AG09319 (cell line): ENCODE measurements at places on chromosomes 7 and 10.
A peak's percentile ranks its signal among the peaks of the same experiment; 100 is the strongest.

DNA sequence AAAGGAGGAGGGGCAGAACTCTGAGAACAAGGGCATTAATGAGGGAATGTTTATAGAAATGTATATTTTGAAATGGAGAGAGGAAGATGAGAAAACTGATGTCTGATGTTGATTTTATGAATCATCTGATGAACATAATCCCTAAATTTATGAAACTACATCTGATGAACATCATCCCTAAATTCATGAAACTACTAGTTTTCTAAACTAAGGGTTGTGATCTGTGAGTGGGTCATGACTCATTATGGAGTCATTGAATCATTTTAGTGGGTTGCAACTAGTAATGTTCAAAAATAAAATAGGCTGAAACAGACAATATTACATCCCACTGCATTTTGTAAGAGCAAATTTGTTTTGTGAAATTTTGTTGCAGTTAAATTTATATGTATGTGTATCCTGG lies 442.6 kb upstream of the TEX47 start:
- peak; percentile 15 for DNase-seq

DNA sequence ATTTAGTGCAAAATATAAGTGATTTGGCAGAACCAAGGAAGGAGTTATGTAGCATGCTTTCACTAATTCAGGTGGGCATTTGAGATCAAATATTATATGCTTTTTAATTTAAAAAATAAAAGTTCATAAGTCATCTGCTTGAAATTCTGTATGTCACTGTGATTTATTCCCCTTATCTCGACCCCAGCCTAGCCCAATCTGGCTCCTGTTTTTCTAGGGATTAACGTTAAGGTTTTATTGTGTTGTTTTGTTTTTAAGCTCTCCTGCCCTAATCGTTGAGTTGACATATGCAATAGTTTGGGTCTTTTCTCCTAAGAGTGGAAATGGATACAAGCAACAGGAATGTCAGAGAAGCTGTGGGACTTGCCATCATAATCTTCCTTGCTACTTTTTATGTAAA lies 42.6 kb downstream of the WIPF3 start:
- no peak for DNase-seq

DNA sequence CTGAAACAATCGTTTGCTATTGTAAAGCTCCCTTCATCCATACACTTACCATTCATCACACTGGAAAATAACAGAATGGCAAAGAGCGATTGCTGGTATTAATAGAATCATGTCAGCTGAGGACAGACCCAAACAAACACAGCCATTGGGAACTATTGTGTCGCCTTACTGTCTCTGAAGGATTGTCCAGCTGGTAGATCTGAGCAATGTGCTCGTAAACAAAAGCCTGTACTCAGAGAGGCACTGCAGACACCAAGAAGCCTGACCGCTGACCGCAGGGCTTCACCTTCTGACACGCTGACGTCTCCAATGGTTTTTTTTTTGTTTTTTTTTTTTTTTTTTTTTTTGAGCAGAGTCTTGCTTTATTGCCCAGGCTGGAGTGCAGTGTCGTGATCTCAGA lies 151.0 kb upstream of the FRMD4A start:
- DNase-seq: no peak

DNA sequence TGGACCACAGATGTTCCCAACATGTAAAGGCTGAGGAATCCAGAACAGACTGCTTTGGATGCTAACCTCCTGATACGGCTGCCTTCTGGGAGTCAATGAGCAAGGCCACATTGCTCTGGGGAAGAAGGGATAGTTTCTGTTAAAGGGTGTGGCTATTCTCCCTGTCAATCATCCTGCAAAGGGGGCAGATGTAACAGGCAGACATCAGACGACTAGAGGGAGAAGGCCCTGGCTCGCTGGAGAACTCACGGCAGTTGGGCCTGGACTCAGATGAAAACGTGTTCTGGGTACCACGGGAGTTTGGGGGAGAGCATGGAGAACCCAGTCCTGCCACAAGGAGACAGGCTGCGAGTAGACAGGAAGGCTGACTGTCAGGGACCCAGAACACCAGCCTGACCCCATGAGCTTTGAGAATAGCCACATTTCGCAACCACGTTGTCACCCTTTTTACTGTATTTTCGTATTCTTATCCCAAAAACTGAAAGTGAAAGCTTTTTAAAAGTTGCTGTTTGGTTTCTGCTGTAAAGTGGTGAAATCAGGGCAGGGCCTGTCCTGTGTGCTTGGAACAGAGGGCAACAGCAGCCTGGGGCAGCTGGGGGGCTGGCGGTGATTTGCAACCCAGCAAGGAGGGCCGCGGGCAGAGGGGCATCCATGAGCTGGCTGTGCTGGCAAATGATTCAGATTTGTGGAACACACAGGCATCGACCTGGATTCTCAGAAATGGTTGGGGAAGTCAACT lies 95.3 kb downstream of the MYOF start:
- DNase-seq: no peak

- no peak for DNase-seq
Measured at GRCh38 chr7:15626041-15626440, 60.4 kb downstream of the MEOX2 start.

DNA sequence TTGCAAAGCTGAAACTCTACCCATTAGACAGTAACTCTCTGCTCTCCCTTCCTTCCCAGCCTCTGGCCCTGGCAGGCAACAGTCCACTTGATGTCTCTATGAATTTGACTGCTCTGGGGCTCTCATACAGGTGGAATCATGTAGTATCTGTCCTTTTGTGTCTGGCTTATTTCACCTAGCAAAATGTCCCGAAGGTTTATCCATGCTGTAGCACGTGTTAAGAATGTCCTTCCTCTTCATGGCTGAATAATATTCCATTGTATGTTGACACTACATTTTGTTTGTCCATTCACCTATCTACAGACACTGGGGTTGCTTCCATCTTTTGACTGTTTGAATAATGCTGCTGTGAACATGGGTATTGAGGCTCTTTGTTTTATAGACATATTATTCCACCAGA lies 128.9 kb downstream of the EGFR start:
- DNase-seq: no peak

- DNase-seq: no peak
Measured at GRCh38 chr10:131853610-131853964, 47.2 kb upstream of the PPP2R2D start.

DNA sequence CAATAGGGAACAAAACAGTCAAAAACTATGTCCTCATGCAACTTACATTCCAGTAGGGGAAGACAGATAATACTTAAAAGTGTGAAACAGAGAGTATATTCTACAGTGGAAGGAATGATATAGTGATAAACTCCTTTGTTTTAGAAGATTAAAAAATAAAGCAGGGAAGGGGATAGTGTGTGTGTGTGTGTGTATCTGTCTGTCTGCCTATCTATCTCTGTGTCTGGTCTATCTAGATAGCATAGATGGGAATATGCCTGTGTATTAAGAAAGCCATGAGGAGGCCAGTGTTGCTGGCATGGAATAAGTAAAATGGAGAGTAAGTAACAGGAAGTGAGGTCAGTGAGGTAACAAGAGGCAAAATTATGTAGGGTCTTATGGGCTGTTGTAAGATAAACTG lies 42.2 kb downstream of the EXOC6 start:
- no peak for DNase-seq

GRCh38 chr7:41170466-41170865 lies 532.4 kb downstream of the INHBA start:
- DNase-seq: no peak

- DNase-seq: no peak
Measured at GRCh38 chr10:88243202-88243744, 339.8 kb downstream of the RNLS start.

GRCh38 chr7:137480401-137480800 lies 136.9 kb upstream of the PTN start:
- DNase-seq: no peak

GRCh38 chr7:135708041-135708440 lies 19.9 kb downstream of the SLC13A4 start:
- DNase-seq: no peak

DNA sequence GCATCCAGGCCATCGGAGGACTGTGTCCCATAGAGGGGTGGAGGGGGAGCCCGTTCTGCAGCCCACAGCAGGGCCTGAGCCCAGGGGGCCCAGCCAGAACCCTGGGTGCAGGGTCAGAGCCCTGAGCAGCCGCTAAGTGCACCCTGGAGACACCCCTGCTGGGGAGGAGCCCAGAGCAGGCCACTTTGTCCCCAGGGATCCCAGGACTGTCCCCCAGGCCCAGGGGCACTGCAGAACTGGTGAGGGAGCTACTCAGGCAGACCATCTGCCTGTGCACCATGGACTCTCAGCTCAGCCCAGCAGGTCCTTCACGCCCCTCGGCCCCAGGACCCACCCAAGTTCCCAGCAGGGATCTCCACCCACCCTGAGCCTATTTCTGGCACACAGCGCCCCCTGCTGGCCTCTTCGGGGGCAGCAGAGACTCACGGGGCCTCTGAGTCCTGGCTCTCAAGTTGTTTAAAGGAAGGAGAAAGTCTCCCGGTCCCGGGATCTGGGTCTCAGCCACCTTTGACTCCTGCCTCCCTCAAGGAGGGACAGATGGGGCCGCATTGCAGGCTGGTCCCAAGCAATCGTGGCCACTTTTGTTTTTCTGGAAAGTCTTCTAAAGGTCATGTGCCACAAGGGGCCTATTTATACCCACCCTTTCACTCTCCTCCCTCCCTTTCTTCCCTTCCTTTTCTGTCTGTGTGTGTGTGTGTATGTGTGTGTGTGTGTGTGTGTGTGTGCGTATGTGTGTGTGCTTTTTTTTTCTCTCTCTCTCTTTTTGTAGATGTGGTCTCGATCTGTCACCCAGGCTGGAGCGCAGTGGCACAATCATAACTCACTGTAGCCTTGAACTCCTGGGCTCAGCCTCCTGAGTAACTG lies 90.3 kb downstream of the MYL10 start:
- DNase-seq: no peak

- DNase-seq: no peak
Measured at GRCh38 chr10:81679291-81679690, 195.7 kb upstream of the NRG3 start.

- DNase-seq: no peak
Measured at GRCh38 chr7:78768859-78769258, 684.6 kb downstream of the MAGI2 start.

GRCh38 chr7:152527610-152528032 lies 91.8 kb upstream of the KMT2C start:
- DNase-seq: peak; percentile 15

GRCh38 chr7:47337531-47337930 lies 244.4 kb downstream of the TNS3 start:
- DNase-seq: no peak
